ENCODE measurements at places on chromosomes 5 and 9.

DNA sequence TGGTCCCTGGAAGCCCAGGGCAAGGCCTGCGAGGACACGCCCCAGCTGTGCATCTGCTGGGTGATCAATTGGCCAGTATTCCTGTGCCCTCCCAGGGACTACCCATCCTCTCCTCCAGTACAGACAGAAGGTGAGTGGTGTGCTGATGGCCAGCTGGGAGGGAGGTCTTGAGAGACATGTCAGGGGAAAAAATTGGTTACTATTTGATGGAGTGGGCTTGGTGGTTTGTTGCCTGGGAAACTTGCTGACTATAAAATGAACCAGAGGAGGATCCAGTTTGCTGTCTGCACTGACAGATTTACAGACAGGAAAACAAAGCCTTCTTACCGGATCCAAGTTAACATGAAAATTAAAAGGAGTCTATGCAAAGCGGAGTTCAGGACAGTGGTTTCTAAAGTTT, 40.3 kb downstream of the MAP1B start:
- DNase-seq = no peak

DNA sequence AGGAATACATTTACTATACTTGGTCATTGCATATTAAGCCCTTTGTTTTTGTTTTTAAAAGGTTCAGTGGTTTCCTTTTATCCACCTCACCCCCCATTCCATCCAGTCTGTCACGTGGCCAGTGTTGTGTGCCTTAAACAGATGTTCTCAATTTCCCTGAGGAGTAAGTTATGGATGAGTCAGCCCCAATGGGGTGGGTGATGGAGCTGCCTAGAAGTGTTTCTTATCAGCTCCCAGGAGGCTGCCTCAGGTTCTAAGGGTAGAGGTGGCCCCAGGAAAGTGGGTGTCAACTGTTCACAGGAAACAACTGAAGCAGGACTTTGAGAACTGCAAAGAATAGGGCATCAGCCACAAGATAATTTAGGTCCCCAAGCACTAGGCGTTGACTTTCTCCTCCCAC, 41.1 kb downstream of the ACTBL2 start:
- no peak for DNase-seq

DNA sequence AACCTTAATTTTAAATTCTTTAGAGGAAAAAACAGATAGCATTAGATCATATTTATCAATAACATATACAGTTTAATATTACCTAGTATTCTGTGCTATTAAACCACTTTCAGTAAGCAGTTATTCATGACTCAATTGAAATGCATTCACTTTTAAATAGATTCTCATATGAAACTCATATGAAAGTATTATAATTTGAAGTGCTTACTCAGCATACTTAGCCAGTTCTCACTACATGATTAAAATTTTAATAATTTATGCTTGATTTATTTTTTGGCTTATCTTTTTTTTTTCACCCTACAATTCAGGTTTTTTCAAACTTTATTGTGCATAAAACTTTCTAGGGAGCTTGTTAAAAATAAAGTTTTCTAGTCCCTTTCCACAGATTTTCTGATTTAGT, 694.9 kb upstream of the CDH9 start:
- no peak for DNase-seq

GRCh38 chr9:104278929-104279496, 184.9 kb downstream of the SMC2 start:
- no peak for DNase-seq

DNA sequence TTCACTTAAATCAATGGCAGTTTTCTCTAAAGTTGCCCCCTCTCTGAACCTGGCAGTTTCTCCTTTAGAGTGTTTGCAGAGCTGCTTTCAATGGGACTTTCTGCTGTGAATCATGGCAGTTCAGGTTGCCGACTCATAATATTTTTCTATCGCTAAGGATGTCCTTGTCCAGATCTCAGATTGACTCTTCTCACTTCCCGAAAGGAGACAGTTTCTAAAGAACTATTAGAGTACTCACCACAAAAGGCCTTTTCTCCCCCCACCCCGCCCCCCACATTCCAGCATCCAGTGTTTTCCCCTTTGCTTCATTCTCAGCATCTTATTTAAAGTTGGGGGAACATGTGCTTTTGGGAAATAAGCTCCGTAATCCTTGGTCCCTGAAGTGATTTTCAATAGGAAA, 443.5 kb upstream of the KLF4 start:
- no peak for DNase-seq

- DNase-seq = no peak
Measured at GRCh38 chr5:1507961-1508658, 15.7 kb downstream of the LPCAT1 start.

- no peak for DNase-seq
Measured at GRCh38 chr9:87270221-87270847, 227.3 kb upstream of the DAPK1 start.

- DNase-seq = no peak
Measured at GRCh38 chr5:106720367-106720766, 950.4 kb downstream of the EFNA5 start.

GRCh38 chr5:175104677-175105076, 339.3 kb downstream of the DRD1 start:
- DNase-seq = no peak

DNA sequence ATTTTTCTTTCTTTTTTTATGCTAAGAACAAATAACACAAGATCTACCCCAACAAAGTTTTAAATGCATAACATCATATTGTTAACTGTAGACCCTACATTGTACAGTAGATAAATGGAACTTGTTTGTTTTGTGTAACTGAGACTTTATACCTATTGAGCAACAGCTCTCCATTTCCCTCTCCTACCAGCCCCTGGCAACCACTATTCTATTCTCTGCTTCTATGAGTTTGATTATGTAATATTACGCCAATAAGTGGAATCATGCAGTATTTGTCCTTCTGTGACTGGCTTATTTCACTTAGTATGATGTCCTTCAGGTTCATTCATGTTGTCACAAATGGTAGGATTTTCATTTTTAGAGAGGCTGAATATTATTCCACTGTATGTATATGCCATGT, 308.2 kb upstream of the PRR16 start:
- DNase-seq = no peak

DNA sequence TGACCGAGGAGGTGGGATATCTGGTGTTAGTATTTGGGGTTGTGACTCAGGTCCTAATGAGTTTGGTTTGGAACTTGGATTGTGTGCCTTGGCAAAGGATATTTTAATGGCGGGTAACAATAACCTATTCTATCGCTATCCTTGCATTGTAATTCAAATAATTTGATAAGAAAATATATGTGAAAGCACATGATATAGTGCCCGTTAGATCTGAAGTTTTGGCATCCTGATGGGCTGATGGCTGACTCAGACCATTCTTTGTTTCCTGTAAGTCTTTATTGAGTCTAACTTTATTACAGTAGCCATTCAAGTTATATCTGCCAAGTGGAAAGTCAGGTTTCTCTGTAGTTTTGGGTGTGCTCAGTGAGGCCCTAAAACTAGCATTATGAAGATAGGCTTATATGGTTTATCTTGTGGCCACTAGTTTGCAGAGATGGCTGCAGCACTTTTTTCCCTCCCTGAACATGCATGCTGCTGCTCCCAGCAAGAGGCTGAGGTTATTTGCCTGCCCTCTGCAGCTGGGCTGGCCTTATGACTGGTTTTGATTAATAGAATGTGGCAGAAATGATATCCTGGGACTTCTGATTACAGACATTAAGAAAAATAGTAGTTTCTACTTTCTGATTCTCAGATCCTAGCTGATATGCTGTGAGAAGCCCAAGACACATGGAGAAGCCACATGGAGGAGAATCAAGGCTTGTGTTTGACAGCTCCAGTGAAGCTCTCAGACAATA, 46.6 kb downstream of the CFAP95 start:
- DNase-seq = no peak

- no peak for DNase-seq
Measured at GRCh38 chr9:13034694-13035002, 244.8 kb downstream of the MPDZ start.

GRCh38 chr9:114163517-114163951, 8.2 kb downstream of the COL27A1 start:
- no peak for DNase-seq

- DNase-seq = no peak
Measured at GRCh38 chr5:59037941-59038797, 455.3 kb downstream of the RAB3C start.
